ENCODE measurements at places on chromosomes 7 and 10. TPM values are rescaled to one million over a fixed set of nuclear protein-coding genes. Genes with fewer than 3 reads are reported as not detected.

Gene INTS1
- 31.7 TPM for polyA plus RNA-seq

Gene VGF
- polyA plus RNA-seq, result 0.08 TPM

Gene HOXA6
- polyA plus RNA-seq, result 0.71 TPM

Gene GDF2
- not detected for polyA plus RNA-seq

DNA sequence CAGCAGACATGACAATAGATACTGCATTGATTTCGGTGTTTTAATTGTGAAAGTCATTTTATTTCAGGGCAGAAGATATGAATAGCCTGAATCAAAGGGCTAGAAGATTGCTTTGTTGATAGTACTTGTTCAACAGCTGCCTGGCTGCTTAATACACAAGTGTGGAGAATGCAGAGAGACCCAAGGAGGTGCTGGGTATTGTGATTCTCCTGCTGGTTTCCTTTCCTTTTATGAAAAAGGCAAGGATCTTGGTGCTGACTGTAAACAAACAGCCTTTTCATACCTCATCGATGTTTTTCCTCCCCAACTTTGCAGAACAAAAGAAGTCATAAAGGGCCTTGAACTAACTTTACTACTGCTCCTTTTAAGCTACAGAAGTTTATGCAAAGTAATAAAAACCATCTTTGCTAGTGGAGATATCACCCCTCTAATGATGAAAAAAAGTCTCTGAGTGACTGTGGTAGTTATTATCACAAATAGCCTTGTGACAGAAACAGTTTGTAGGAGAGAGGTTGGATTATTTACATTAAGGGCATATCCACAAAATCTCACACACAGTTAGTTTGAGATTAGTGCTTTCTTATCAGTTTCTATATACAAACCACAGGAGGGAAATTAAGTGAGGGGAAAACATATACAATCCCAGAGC is 800.0 kb downstream of the LRMDA start:
- no peak for DNase-seq

DNA sequence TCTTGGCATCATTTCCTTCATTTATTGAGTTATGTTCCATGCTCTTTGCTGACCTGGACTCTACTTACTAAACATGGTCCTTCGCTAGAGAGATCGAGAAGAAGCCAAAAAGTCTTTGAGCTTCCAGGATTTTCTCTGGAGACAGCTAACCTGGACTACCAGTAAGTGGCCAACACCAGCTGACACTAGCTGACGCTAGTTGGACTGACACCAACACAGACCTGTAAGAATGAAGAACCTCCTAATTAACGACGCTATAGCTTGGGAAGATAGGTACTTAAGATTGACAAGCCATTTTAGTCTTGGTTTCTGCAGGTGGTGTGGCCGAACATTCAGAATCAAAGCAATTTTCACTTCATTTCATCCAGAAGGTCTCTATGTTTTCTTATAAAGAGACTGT is 66.4 kb downstream of the GALNT17 start:
- no peak for DNase-seq

DNA sequence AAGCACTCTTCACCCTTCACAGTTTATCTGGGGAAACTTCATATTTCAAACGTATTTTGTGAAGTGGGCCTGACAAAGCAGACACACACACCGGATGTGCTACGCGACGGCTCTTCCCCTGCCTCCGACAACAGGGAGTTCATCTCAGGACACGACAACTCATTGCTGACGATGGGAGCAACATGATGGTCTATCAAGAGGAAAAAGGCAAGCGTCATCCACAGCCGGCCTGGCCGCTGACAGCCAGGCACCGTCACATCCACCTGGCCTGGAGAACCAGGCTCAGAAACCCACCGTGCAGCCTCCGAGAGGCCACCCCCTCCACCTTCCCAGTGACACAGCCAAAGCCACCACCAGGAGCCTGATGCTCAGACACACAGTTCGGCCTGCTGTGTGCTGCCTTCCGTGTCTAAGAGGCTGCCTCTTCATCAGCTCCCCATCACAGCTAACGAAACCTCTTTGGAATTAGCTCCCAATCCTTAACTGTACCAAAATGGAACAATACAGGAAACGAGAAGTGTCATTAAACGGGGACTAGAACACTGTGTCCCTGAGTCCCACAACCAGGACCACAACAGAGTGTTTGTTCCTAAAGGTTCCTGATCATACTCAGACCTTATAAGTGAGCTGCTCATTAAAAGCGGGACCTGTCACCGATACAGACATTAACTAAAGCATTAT is 76.7 kb downstream of the SFMBT2 start:
- no peak for DNase-seq

GRCh38 chr7:157405914-157406810 is 69.4 kb downstream of the DNAJB6 start:
- no peak for DNase-seq

GRCh38 chr7:85125651-85126131 is 61.2 kb downstream of the SEMA3D start:
- DNase-seq, result no peak

DNA sequence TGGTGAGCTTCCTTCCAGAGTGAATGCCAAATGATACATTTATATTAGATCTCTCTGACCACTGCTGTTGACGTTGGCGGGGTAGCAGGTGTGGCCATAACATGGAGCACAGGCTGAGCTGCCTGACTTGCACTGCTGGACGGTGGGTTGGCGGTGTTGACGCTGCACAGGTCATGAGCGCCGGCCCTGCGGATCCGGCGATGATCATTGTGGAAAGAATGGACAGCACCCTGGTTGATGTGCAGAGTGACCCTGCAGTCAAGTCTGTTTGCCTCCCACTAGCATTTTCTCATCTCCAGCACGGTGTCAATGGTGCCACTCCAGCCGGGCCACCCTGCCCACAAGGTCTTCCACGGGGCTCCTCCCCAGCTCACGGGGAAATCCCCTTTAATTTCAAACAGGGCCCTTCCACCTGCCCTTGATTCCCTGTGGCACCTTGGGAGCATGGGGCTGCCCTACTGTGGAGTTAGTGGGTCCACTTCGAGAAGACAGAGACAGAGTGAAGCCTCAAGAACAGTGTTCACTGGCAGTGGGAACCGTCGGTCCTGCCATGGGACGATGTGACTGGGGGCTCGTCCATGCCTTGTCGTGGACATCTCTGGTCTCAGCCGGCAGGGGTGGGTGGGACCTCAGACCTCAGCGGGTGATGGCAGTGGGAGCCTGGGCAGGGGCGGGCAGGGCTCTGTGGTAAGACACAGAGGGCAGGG is 613.5 kb downstream of the PTPRN2 start:
- DNase-seq, result no peak

GRCh38 chr10:11148142-11149028 is 130.7 kb downstream of the CELF2 start:
- DNase-seq, result no peak

DNA sequence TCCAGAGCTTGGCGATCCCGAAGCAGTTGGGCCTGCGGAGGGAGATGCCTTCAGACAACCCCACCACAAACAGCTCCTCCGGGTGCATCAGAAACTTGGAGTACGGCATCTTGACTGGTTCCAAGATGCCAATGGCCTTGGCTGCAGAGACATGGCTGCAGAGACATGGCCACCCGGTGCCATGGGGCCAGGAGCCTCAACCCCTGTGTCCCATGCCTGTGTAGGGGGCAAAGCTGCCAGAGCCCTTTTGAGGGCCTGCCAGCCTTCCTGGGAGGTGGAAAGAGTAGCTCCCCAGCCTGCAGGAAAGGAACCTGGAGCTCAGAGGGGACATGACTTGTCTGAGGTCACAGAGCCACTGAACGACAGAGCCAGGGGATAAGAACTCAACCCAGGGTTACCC is 83.5 kb downstream of the RABGEF1 start:
- DNase-seq, result no peak

GRCh38 chr7:105585850-105586500 is 4.7 kb upstream of the EFCAB10 start:
- no peak for DNase-seq

DNA sequence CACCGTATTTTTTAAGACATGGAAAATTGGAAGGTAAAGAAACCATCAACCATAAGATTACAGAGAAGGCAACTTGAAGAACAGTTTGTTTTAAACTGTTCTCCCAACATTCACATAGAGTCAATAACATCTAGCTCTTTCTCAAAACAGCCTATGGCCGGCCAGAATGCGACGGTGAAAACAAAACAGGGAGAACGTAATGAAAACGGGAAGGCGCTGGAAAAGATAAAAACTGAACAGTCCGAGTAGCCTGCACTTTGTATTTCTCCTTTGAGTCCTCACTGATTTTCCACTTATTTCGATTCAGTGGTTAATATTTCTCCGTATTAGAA is 637 bp downstream of the MICU1 start:
- no peak for DNase-seq
